Fibroblast of the conjunctiva (primary cell): ENCODE measurements at places on chromosomes 2 and 18.

GRCh38 chr2:3143602-3144001, 234.0 kb downstream of the EIPR1 start:
- no peak for DNase-seq

GRCh38 chr2:236359426-236360045, 95.3 kb upstream of the ASB18 start:
- no peak for DNase-seq

DNA sequence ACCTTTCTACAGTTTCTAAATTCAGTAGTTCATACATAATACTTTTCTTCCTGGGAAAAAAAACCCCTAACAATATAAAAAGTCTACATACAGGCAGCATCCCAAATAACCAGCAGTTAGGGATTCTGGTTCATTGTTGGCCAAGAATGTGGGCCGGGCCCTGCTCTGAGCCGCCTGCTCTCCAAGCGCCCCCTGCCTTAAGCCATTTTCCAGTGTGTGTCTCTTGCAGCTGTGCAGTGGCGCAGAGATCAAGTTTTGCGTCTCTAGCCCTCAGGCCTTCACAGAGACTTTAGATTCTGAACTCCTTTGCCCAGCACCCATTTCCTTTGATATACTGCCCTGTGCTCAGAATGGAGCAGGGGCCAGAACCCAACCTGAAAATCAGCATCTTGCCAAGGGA, 32.9 kb downstream of the RMC1 start:
- DNase-seq = no peak

DNA sequence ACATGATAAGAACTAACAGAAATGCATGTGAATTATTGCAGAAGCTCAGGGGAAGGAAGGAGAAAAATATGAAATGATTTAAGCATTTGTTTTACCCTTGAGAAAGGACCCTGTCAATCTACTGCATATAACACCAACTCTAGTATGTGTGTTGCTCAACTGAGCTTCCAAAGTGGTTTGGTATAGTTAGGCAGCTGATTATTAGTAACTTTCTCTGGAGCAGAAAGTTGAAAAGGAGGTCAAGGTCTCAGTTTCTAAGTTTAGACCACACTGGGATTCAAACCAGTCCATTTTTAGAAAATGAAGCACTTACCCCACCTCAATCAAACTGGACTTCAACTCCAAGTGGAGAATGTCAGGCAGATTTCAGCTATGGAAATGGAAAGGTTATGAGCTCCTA, 123.3 kb upstream of the CDC42EP3 start:
- no peak for DNase-seq

- DNase-seq = no peak
Observed at GRCh38 chr2:54065891-54066290, 49.5 kb upstream of the ACYP2 start.

DNA sequence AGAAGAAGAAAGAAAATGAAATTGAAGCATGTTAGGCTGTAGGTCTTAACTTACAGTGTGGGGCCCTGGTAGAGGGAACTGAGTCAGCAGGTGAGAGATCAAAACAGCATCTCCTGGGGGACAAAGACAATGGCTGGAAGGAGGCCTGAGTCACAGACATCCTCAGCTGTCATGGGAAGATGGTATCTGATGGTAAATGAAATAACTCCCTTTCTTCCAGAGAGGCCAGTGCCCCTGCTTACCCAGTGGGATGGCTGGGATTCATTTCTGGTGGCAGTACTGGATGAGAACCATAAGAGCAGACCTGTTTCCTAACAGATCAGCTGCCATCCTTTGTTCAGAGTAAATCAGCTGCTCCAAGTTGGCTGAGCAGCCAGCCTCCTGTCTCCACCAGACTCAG, 251.3 kb upstream of the EPAS1 start:
- DNase-seq = no peak

GRCh38 chr2:161358838-161359237, 50.6 kb downstream of the PSMD14 start:
- no peak for DNase-seq

DNA sequence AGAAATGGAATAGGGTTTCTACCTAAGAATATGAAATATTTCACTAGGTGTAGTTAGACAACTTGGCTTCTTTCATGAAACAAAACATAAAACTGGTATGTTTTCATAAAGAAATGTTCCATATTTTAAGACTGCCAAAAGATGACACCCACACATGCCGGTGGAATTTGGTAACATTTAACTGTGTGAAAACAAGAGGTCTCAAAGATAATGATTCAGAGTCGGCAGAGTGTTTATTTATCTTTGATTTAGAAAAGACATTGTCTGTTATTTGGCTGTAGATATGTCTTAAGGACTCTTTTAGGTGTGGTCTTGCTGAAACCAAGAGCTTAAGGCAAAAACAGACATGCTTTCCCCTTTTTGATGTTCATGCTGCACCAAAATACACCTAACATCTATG, 63.5 kb upstream of the FN1 start:
- DNase-seq = no peak

DNA sequence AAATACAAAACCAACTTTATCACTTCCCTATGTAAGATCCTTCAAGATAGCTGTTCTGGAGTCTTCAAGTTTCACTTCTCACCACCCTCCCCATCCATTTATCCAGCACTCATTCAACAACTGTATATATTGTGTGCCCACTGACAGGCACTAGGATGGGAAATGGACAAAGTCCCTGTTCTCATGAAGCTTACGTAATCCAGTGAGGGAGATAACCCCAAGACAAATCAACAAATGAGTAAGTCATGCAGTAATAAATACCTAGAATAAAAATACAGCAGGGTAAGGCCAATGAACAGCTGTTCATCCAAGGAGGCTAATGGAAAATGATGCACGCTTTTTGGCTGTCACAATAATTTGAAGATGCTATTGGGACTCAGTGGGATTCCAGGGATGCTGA, 133.8 kb downstream of the MEMO1 start:
- DNase-seq = no peak

- DNase-seq = no peak
Observed at GRCh38 chr2:96934831-96935540, 51.4 kb downstream of the FAM178B start.

DNA sequence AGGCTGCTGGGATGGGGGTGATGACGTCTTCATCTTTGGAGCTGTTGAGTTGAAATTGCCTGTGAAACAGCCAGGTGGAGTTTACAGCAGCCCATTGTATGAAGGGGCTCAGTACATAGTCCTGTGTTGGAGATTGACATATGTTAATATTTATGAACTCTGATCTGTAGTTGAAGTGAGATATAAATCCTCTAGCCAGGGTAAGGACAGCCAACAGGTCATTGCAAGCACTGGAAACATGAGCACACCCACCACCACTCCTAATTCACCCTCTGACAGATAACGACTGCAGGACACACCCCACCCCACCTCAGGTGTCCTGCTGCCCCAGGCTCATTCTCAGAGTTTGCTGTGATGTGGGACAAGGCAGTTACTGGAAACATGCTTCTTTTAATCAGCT, 112.4 kb upstream of the TRIB2 start:
- no peak for DNase-seq

GRCh38 chr2:241225545-241225944, 37.1 kb downstream of the ANO7 start:
- DNase-seq = no peak

- DNase-seq = no peak
Observed at GRCh38 chr2:47024046-47024445, 108.4 kb upstream of the MCFD2 start.

- DNase-seq = peak; percentile 2
Observed at GRCh38 chr2:106638043-106638442, 150.9 kb downstream of the CD8B2 start.

- DNase-seq = no peak
Observed at GRCh38 chr2:84969511-84970209, 1.3 kb upstream of the KCMF1 start.

DNA sequence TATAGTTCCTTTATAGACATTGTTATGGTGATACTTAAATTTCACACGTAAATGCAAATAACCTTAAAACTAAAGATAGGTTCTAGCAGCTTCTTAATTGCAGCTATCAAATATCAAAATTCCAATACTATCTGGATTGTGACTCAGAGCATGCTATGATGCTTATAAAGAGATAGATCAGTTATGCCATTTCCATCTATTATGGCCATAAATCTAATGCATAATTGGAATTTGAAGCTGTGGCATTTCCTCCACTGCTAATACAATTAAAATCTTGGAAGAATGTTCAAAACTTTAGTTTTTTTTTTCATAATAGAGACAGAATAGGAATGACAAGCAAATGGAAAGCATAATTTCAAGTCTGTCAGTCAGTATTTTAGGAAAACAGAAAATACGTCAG, 220.8 kb upstream of the GALNT5 start:
- no peak for DNase-seq

DNA sequence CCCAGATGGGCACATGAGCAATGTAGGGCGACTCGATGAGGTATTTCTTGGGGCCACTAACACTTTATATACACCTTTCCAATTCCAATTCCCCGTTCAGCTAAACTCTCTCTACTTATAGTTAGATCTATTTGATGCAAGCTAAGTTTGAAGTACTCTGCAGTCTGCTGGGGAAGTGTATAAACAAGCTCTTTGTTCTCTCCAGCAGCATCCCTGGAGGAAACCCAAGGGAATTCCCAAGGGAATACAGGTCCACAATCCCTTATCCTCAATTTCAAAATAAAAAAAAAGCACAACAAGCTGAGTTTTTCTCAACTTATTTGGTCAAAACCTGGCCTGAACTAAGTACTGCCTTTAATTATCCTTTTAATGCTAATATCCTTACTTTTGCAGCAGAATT, 433.3 kb downstream of the NBAS start:
- no peak for DNase-seq

GRCh38 chr2:222833410-222833809, 27.4 kb upstream of the ACSL3 start:
- no peak for DNase-seq

DNA sequence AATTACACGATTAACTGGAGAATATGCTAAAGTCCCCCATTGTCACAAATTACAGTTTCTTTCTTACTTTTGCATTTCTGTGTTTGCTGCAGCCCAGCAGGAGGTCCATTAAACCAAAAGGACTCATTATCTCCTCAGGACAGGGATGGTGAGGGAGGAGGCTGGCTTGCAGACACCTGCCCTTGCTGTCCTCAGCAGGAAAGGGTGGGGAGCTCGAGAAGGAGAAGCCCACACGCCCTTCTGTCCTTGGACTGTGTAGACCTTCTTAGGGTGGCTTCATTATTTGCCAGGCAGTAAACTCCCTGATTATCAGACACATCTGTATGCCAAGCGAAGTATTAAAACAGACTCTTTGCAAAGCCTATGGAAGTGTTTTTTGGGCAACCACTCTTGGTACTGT, 196.0 kb downstream of the LDLRAD4 start:
- no peak for DNase-seq

DNA sequence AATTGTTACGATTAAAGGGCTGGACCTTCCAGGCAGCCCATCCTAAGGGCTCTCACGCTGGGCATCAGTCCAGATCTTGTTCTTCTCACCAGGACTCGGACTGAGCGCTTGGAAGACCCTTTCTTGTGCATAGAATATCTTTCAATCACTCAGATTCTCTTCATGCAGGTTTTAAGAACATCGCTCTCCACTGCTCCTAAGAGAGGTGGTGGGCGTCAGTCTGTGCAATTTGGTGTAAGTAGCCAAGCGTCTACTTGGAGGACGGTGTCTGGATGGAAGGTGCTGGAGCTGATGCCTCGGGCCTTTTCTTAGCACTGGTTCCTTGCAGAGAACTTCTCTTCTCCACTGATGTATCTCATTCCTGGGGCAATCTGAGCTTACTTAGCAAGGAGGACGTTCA, 68.7 kb downstream of the ASB1 start:
- no peak for DNase-seq

DNA sequence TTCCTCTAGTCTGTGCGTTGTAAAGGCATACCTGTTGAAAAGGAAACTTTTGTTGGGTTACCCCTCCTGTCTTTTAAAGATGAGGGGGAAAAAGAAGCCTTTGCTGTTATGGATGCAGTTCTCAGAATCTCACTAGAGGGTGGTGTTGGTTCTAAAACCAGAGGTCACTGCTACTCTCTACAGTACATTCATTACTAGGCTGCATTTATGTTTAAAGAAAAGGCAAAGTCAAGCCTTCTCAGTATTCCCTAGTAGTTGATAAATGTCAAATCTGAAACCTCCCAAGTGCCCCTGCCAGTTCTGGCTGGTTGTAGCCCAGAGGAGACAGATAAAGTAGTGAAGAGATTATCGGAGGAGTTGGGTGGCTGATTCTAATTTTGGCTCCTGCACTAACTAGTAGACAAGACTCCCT, 1.4 kb upstream of the PLCL1 start:
- peak; percentile 40 for DNase-seq

GRCh38 chr2:175627405-175627804, 374.7 kb downstream of the LNPK start:
- no peak for DNase-seq

GRCh38 chr18:58618822-58619595, 9.9 kb downstream of the ALPK2 start:
- no peak for DNase-seq

GRCh38 chr18:25456334-25457010, 104.5 kb upstream of the ZNF521 start:
- DNase-seq = no peak

DNA sequence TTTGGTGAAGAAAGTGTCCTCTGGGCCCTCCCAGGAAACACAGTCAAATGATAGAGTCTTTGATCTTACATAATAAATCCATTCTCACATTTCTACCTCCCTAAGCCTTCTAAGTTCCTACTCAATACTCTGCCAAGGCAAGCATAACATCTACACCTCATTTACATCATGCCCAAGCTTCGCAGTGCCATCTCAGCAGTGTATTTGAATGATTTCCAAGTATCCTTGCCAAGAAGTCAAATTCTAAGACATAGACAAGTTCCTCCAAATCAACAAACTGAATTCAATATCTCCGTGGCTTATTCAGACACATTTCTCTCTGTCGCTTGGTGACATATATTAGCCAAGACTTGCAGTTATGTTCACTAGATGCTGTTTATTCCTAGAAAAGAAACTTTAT, 8.1 kb upstream of the MLPH start:
- DNase-seq = no peak

GRCh38 chr2:9441556-9441955, 18.1 kb downstream of the CPSF3 start:
- DNase-seq = no peak

GRCh38 chr2:191757208-191757607, 79.3 kb downstream of the NABP1 start:
- no peak for DNase-seq

DNA sequence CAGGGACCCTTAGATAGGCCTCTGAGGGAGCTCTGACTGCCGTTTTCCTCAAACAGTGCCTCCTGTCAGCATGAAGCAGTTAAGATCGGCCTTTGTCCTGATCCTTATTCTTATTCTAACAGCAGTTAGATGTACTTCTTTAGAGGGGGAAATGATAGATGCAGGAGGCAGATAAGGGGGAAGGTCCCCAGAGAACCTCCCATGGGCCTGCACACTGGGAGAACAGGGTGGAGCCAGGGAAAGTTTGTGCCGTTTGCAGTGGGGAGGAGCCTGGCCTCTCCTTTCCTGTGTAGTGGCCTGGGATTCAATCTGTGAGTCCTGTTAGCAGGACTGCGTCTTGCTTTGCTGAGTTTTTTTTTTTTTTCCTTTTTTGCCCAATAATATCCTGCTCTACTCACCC, 7.9 kb upstream of the INPP4A start:
- DNase-seq = no peak

GRCh38 chr2:43136011-43136799, 90.2 kb downstream of the ZFP36L2 start:
- no peak for DNase-seq
